HT1080 (cell line): ENCODE measurements at places on chromosomes 5 and 9. TPM values are rescaled to one million over a fixed set of nuclear protein-coding genes. Genes with fewer than 3 reads are reported as not detected.

GRCh38 chr5:103298117-103298516 is 39.6 kb downstream of the MACIR start:
- DNase-seq, result no peak

GRCh38 chr5:58466939-58467338 is 7.1 kb upstream of the PLK2 start:
- DNase-seq, result peak; percentile 69

DNA sequence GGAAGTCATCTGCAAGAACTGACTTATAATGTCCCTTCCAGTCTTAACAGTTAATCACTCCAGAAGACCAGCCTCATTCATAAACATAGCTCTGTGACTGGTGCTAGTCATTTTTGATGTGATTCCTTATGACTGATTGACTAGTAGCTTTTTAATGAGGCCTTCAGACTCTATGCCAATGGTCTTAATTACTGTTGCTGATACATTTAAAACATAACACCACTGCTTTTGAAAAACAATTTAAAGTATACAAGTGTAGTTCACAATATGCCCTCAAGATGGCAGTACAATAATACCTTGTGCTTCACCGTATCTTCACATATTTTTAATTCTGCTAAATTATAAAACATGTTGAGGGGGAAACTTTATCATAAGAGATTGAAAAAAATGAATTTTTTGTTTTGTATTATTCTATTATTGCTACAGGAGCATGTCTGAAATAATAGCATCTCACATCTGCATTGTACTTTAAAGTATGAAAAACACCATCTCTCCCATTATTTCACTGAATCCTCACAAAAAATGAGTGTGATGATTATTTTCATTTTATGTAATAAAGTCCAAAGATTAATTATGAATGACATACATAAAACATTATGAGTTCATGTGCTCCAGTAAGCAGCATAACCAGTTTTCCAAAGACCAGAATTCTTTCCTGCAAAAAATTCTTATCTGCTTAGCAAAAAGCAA is 55.2 kb upstream of the SHISAL2B start:
- DNase-seq, result peak; percentile 19

DNA sequence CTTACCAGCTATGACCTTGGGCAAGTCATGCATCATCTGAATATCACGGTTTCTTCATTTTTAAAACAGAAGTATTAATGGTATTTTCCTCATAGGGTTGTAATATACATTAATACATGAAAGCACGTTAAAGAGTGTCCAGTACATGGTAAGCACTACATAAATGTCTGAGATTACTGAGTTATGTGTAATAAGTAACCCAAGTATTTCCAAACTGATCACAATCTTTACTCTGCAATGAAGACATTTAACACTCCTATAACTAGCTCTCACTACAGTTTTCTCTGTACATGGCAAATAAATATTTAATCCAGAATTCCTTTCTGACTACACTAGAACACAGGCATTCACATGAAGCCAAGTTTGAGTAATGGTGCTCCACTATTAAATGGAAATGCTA is 4.0 kb downstream of the GLDC start:
- no peak for DNase-seq

DNA sequence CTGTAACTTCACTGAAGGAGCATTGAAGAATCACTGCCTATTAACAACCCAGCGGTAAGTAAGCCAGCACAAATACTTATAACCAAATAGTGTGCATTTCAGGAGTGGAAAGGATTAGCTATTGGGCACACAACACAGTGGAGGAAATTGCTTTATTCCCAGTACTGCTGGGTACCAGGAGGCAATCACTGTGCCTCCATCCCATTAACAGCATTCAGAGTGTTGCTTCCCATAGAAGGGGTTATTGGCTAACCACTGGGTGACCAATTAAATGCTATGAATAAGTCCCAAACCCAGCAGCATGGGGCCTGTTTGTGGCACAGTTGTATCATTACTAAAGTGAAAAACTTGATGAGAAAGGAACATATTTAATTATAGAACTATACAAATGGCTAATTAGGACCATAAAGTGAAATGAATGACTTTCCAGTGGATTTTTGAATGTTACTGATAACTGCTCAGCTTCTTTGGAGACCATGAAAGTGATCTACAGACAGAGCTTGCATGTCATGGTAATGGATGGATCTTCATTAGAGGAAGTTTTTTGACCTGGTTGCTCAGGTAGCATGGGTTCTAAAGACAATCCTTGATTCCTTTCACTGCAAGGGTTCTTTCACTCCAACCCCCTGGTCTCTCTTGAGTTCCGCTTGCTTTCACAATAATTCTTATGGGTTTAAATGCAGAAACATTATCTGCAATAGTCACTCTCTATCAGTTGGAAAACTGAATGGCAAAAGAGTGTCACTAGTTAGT is 413.3 kb upstream of the RORB start:
- no peak for DNase-seq

DNA sequence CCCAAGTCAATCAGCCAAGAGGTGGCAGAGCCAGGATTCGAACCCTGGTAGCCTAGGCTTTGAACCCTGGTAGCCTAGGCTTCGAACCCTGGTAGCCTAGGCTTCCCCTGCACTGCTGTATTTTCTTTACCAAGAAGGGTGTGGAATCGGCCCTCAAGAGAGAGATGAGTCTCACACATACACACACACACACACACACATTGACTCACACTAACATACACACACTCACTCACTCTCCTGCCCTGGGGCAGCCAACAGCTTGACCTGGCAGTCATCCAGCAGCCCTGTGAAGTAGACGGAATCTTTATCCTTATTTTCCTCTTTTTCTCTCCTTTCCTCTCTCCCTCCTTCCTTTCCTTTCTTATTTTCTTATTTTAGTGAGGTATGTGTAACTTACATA is 55.4 kb upstream of the RPL26L1 start:
- peak; percentile 80 for DNase-seq

DNA sequence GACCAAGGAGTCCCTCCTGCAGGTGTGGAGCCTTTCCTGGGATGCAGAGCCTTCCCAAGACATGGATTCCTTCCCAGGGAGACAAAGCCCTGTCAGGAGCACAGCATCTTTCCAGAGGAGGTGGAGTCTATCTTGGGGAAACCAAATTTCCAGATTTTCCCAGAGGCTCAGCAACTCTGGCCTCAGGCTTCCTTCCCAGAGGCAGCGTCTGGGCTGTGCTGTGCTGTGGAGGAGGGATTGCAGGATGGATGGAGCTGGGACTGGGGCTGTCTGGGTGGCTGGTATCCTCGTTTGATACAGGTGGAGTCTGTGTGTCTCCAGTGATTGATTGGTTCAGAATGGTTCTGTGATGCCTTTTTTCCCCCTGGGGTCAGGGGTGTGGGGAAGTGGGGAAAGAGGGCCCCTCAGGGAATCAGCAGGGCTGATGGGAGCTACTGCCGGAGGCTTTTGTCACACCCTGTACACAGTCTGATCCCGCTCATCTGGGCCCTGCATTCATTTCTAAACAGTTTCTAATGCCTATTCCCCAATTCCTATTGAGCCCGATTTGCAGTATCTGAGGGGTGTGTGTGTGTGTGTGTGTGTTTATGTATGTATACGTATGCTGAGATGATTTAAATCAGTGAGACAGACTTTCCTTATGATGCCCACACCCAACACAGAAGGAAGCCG is 16.0 kb downstream of the OR13J1 start:
- no peak for DNase-seq

DNA sequence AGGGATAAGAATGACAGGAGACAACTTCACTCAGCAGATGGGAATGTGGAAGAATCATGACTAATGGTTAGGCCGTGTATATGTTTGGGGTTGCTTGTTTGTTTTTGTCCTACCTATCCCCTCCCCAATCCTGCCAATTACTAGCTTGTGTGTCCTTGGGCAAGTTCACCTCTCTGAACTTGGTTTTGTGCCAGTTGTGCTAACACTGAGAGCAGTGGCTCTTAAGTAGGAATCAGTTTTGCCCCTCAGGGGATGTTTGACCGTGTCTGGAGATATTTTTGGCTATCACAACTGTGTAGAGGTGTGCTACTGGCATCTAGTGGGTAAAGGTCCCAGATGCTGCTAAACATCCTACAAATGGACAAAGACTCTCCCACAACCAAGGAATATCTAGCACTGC is 287.0 kb downstream of the DMRT2 start:
- DNase-seq, result peak; percentile 60

- DNase-seq, result no peak
Measured at GRCh38 chr5:152288499-152288898, 116.6 kb downstream of the NMUR2 start.

DNA sequence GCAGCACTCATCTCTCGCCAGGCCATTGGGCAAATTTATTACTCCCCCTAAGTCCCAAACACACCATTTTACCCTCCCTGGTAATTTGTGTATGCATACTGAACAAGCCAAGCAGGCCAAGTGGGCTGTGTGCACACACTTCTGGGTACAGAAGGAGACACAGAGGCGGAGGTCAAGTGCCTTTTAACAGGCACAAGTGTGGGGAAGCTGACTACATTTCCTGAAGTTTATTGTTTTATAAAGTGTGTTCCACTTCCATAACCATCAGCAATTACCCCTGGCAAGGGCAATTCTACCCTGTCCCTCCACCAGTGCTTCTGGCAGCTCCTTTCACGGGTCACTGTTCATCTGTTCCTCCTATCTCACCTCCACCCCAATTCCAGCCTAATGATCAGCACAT is 93.9 kb downstream of the SETX start:
- no peak for DNase-seq

The GFI1B gene
- not detected in 2 replicates for total RNA-seq

The PCDHA2 gene
- total RNA-seq, result not detected in 2 replicates

The CDKN2AIPNL gene
- 81.7 and 83.0 TPM in 2 replicates for total RNA-seq
